ENCODE measurements at places on chromosomes 13 and 19.
A peak's percentile ranks its signal among the peaks of the same experiment; 100 is the strongest.

DNA sequence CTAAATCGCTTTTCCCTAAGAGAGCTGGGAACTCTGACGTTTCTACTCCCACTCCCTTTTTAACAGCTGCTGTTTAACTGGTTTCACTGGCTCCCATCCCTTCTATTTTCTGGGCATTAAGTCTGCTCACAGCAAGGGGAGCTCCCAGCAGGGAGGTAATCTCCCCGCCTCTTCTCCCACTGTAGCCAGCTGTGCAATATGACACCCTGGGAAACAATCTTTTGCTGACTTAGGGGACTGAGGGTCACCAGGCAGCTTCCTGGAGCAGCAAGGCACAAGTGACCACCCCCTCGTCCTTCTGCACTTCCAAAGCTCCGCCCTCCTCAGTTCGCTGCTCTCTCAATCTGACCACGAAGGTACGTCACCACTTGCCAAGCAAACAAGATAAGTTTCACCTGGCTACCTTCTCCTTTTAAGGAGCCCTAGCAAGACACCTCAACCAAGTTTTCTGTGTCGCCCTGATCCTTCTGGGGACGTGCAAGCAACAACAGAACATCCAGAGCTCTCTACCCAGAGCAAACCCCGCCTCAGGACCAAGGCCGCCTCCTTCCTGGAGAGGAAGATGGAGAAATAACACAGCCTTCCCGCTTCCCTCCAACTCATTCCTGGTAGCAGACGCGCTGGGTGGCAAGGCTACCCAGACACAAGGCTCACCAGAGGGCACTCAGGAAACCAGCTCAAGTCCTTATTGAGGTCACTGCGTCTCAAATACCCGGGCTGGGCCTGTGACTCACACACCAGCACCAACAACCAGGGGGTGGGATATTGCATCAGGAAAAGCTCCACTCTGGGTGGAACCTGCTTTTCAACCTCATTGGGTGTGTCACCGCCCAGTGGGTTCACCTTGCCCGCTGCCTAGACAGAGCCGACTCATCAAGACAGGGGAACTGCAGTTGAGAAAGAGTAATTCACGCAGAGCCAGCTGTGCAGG is 92.4 kb downstream of the STK24 start:
- DNase-seq, result peak; percentile 93

- DNase-seq, result no peak
Measured at GRCh38 chr13:99792079-99792921, 179.3 kb downstream of the ZIC5 start.

DNA sequence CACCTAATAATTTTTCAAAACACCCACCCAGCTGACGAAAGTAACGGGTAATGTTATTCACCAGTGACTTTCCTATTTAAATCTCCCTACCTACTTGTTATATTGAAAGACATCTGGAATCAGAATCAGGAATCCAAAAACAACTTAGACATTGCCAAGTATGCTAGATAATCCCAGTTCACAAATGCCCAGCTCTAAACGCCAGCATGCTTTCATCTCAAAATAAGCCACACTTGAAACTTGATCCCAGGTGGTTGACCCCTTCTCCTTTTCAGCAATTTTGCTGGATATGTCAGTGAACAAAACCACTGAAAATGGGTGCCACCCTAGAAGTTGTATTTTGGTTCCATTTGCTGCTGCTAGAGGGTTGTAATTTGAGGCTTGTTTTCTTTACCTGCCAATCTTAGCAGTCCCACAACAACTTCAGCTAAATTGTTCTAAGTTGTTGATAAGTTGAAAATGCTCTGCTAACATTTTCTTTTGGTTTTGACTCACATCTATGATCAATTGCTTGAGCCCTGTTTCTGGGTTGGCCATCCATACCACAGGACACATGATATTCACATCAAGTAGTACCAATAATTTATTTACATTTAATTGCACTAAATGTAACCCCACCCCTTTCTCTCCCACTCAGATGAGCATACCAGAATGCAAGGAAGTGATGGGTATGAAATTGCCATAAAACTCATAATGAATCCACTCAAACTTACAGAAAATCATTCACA is 66.4 kb downstream of the DCT start:
- no peak for DNase-seq

DNA sequence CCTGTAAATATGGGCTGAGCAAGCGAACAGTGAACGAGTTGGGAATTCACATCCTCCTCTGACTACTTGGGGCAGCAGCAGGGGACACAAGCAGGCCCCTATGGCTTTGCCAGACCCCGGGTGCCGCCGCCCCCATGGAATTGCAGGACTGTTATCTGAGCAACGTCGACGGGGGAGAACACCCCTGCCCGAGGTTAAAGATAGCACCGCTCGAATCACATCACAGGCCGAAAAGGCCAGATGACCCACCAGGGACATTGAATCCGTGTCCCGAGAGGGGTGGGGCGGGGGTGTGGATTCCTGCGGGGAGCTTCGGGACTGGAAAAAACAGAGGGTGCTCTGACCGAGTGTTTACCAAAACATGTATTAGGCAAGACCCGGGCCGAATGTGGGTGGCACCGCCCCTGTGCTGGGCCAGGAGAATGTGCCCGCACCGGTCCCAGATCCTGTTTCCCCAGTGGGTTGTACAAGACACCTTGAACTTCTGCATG is 9.1 kb downstream of the FEM1A start:
- peak; percentile 23 for DNase-seq

- DNase-seq, result no peak
Measured at GRCh38 chr19:46845959-46846459, 4.6 kb downstream of the AP2S1 start.

- DNase-seq, result no peak
Measured at GRCh38 chr19:16040642-16041041, 35.7 kb upstream of the TPM4 start.

GRCh38 chr19:9910625-9911024 is 25.7 kb downstream of the OLFM2 start:
- DNase-seq, result no peak

GRCh38 chr19:13363954-13364353 is 142.3 kb downstream of the CACNA1A start:
- no peak for DNase-seq

DNA sequence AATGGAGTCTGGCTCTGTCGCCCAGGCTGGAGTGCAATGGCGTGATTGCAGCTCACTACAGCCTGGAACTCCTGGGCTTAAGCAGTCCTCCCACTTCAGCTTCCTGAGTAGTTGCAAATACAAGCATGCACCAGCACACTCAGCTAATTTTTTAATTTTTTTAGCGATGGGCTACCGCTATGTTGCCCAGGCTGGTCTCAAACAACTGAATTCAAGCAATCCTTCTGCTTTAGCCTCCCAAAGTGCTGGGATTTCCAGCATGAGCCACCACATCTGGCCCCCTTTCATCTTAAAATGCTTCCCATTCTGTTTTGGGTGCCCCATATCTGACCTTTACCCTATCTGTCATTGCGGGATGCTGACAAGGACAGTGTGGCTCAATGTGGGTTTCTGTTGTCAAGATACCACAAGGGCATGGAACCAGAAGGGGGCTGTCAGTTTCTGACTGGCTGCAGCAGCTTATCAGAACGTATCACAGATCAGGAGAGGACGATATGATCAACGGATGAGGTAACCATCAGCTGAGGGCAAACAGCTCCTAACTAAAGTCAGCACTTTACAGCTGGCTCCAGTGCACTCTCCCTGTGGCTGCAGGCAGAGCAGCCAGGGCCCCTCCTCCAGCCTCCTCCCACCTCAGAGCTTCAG is 32.4 kb downstream of the GPR42 start:
- DNase-seq, result peak; percentile 39

- no peak for DNase-seq
Measured at GRCh38 chr13:100790405-100790804, 115.8 kb upstream of the TMTC4 start.

DNA sequence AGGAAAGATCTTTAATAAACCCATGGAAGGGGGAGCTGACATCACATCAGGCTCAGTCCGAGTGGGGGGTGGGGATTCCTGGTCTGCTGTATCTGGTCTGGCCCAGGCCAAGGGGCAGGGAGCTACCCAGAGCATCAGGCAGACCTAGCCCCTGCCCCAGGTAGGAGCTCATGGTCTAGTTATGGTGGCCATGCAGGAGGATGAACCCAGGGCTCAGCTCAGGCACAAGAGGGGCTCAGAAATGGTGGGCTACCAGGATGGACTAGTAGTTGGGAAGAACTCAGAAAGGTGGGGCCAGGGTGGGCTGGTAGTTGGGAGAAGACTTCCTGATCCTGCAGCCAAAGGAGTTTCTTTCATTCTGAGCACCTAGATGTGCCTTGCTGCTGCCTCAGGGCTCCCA is 14.3 kb downstream of the VSTM2B start:
- DNase-seq, result no peak

- no peak for DNase-seq
Measured at GRCh38 chr19:45976178-45976577, 2.5 kb upstream of the NOVA2 start.

- DNase-seq, result no peak
Measured at GRCh38 chr19:5434970-5435641, 20.1 kb upstream of the ZNRF4 start.
